ENCODE measurements at places on chromosomes 6 and 20.

- DNase-seq: no peak
These were observed 169.0 kb upstream of the SCGN start for GRCh38 chr6:25482996-25483395.

GRCh38 chr6:120826253-120826652 lies 508.0 kb downstream of the TBC1D32 start:
- no peak for DNase-seq

DNA sequence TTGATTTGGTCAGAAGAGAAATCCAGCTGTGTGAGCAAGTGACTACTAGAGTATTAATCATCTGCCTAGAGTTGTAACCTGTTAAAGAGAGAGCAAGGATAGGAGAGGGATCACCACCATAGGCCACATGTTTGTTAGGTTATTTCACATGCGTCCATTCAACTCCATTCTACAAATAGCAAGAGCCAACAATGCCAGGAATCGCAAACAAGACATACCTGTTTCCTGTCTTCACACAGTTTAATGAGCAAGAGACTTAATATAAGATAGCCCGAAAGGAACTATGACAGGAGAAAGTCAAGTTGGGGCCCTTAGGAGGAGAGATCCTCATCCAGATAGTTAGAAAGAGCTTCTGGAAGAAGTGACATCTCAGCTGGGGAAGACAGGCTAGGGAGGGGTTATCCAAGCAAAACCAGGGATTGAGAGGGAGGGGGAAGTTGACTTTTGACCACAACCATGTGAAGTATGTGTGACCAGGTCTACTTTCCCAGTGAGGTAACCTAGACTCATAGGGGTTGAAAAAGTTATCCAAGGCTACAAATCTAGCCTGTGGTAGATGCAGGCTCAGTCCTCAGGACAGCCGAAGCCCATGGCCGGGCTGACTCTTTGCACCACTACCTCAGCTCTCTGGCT lies 147.4 kb downstream of the ALDH8A1 start:
- no peak for DNase-seq

GRCh38 chr6:90445533-90446108 lies 141.3 kb downstream of the MAP3K7 start:
- DNase-seq: no peak

Data from anterior cingulate cortex (tissue), 58 donors.